Mucosa of gallbladder (tissue), 1 donor: ENCODE measurements at places on chromosomes 7 and 10. TPM values are rescaled to one million over a fixed set of nuclear protein-coding genes. Genes with fewer than 3 reads are reported as not detected.

CYP2C9 gene
- total RNA-seq, result 125 TPM

NPFFR1 gene
- 0.03 TPM for total RNA-seq

CLRN3 gene
- 40.8 TPM for total RNA-seq

UNCX gene
- not detected for total RNA-seq

SVOPL gene
- not detected for total RNA-seq

ADCY1 gene
- total RNA-seq, result 1.5 TPM

CDHR1 gene
- total RNA-seq, result 0.66 TPM

TMEM26 gene
- 0.55 TPM for total RNA-seq

PLEKHS1 gene
- 0.75 TPM for total RNA-seq

FAM107B gene
- total RNA-seq, result 145 TPM

WDR86 gene
- 2.9 TPM for total RNA-seq

PDCD4 gene
- total RNA-seq, result 150 TPM

GPR26 gene
- total RNA-seq, result not detected
